ENCODE measurements at places on chromosomes 3 and 15.

GRCh38 chr3:197499427-197499826, 56.3 kb downstream of the BDH1 start:
- DNase-seq, result no peak

DNA sequence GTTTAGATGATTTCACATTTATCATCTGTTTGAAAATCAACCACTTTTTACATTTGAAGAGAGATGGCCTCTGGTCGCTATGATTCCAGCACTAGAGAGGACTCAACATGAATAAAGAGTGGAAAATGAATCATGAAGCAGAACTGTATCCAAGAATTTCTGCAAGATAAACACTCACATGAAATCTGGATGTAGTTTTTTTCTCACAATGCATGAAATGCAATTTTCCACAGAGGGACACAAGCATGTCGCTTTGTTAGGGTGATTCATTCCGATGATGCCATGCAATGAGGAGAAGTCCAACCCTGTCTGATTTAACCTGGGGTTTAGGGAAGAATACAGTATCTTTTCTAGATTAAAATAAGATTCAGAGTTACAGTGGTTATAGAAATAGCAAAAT, 50.4 kb upstream of the ADCY5 start:
- no peak for DNase-seq

GRCh38 chr3:79258479-79258878, 509.3 kb downstream of the ROBO1 start:
- no peak for DNase-seq

DNA sequence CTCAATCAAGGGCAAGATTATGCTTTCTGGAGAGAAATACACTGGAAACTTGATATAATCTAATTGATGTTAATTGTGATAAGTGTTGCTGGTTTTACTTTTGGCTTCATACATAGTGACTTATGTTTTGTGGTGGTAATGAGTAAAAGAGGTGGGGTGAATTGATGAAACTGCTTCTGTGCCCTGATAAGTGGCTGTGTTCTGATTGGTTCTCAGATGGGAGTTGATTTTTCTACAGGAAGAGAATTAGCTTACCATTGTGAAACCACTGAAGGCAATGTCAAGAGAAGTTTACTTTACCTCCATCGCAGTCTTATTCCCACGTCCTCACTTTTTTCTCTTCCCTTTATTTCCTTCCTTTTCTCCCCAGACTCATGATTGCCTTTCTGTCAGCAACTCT, 23.8 kb downstream of the TMEM45A start:
- no peak for DNase-seq

Data from naive thymus-derived CD4-positive, alpha-beta T cell (primary cell).